ENCODE measurements at places on chromosomes 13 and 19.

GRCh38 chr13:72960114-72960513 lies 98.7 kb upstream of the KLF5 start:
- no peak for DNase-seq

DNA sequence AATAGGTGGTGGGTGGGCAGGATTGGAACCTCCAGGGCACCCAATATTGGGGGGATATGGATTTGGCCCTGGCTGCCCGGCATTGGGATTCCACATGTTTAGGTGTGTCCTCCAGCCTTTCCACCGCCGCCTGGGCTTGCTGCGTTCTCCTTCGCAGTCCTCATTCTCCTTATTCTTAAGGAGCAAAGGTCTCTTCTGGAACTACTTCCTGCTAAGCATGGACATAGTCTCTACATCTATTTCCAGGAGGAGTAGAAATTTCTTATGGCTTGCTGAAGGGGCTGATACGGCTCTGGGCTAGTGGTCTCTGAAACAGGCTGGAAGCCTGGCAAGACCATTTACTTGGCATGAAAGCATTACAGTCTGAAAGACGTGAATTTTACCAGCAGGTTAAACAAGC lies 9.2 kb upstream of the FCGBP start:
- DNase-seq, result no peak

DNA sequence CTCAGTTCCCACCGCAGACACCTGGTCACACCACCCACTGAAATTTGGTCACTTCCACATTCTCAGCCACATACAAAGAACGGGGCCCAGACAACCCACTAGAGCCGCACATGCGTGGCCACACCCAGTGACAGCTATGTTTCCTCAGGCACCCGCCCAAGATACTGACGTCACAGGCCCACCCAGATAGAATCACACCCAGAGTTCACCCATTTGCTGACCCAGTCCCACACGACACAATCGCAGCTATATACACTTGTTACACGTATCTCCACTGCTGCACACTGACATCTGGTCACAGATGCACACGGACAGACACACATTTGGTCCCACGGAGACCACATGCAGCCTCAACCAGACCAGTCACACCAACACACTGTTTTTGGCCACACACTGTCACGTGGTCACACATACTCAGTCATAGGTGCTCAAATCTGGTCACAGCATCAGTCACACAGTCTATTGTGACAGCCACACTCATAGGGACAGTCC lies 2.9 kb downstream of the NUMBL start:
- DNase-seq, result no peak

DNA sequence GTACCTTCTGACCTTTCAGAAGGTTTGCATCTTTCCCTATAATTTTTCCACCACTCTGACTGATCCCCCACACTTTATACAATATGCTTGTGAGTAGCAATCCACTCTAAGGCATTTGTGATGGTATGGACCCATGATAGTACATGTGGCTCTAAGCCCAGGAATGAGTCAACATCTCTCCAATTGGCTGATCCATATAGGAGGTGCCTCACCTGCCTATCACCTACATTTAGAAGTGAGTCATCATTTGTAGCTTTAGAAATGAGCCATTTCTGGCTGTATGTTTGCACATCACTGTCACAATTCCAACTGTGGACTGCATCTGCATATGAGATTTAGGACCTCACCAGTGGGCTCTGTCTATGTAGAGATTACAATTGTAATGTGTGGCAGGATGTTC lies 133.1 kb upstream of the ZNF91 start:
- no peak for DNase-seq

- no peak for DNase-seq
Observed at GRCh38 chr19:45528744-45529419, 21.6 kb downstream of the VASP start.

GRCh38 chr13:21676611-21677021 lies 5.7 kb downstream of the FGF9 start:
- DNase-seq, result no peak

DNA sequence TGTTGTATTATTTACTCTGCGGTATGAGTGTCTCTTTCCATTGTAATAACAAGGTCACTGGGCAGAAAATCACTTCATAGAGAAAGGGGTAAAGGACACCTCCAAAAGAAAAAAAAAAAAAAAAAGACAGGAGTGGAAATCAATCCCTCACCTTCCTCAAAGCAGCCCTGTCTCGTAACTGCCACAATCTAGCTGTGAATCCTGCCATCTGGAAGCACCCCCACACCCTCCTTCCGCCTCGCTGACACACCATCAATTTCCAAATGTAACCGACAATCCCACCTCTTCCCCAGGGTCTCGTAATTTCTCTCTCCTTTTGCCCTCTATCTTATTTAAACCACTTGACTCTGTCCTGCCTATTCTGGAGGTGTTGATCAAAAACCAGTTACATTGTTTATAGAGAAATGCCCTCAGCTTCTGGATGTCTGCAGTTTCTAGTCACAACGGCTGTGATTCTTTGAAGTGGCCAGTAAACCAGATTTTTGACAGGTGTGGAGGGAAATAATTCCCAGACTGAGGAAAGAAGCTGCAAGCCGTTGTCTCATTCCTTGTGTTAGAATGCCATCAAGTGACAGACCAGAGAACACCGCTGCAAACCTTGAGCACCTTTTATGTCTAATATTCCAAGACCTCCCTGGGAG lies 9.1 kb upstream of the POP4 start:
- no peak for DNase-seq

DNA sequence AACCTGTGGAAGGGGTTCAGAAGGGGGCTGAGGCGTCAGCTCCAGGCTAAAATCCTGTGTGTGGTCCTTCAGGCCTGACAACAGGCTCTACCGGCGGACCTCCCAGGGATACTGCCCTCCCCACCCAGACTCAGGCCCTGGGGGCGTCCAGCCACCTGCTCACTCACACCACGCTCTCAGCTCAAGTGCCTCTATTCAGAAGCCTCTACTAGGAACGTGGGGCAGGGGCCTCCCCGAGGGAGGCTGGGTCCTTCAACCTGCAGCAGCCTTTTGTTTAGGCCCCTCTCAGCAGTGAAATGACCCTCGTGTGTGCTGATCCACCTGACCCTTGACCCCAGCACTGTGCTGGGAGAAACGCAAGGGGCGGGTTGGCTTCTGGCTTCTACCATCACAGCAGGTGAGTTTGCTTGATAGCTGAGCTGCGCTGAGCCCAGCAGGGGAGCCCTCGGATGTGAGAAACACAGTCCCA lies 10.6 kb downstream of the PLPP2 start:
- no peak for DNase-seq

DNA sequence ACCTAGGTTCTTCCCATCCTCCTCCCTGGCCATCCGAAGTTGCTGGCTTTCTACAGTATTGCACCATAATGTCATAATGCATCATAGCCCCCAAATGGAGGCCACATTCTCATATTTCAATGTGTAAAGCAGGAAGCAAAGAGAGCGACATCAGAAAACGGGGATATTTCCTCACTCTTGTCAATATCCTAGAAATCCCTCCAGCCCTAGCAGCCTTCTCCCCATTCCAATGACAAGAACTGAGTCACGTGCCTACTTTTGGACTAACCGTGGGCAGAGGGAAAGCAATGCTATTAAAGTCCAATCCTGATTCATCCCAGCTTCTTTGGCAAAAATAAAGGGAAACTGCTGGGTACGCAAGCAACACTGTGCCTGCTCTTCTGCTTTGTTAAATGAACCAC lies 4.3 kb upstream of the RAP2A start:
- no peak for DNase-seq

DNA sequence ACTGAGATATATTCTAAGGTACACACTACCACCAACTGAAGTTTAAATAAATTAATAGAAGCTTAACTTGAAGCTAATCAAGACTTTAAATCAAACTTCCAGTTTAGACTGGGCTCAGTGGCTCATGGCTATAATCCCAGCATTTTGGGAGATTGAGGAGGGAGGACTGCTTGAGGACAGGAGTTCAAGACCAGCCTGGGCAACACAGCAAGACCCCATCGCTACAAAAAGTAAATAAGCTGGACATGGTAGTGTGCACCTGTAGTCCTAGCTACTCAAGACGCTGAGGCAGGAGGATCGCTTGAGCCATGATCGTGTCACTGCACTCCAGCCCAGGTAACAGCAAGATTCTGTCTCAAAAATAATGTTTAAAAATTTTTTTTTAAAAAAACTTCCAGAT lies 8.6 kb downstream of the KPNA3 start:
- no peak for DNase-seq

GRCh38 chr19:12967907-12968306 lies 1.5 kb upstream of the DAND5 start:
- no peak for DNase-seq

GRCh38 chr19:55369653-55370304 lies 484 bp downstream of the IL11 start:
- DNase-seq, result no peak

DNA sequence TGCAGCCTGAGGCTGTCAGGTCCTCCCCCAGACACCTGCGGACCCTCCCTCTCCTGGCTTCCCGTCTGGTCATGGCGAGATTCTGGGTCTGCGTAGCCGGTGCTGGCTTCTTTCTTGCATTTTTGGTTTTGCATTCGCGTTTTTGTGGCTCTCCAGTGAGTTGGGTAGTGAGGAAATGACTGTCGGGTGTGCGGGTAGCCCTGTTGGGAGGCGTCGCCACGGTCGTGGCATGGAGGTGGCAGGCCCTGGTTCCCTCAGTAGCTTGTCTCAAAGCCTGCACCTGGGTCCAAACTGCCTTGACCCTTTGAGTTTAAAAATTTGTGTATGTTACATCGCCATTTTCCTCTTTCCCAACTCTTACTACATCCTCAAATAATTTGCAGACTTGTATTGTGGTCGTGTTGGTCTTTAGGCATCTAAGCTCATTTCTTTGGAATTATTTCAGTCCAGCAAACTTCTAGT lies 344 bp downstream of the NHLRC3 start:
- DNase-seq, result no peak

- DNase-seq, result no peak
Observed at GRCh38 chr19:52114691-52115090, 19.1 kb upstream of the ZNF841 start.

GRCh38 chr19:47272448-47273312 lies 2.0 kb upstream of the INAFM1 start:
- no peak for DNase-seq

- no peak for DNase-seq
Observed at GRCh38 chr13:93147946-93148345, 78.7 kb upstream of the GPC6 start.

- no peak for DNase-seq
Observed at GRCh38 chr13:33644581-33645543, 173.1 kb upstream of the RFC3 start.

GRCh38 chr19:50290775-50291174 lies 38.4 kb downstream of the KCNC3 start:
- DNase-seq, result no peak

GRCh38 chr13:28384789-28385188 lies 110.1 kb downstream of the FLT1 start:
- DNase-seq, result no peak

GRCh38 chr13:102678339-102679107 lies 16.3 kb downstream of the METTL21C start:
- no peak for DNase-seq

- DNase-seq, result no peak
Observed at GRCh38 chr19:12578641-12579040, 27.4 kb upstream of the ZNF564 start.

GRCh38 chr13:61188057-61188456 lies 227.6 kb downstream of the PCDH20 start:
- DNase-seq, result no peak

DNA sequence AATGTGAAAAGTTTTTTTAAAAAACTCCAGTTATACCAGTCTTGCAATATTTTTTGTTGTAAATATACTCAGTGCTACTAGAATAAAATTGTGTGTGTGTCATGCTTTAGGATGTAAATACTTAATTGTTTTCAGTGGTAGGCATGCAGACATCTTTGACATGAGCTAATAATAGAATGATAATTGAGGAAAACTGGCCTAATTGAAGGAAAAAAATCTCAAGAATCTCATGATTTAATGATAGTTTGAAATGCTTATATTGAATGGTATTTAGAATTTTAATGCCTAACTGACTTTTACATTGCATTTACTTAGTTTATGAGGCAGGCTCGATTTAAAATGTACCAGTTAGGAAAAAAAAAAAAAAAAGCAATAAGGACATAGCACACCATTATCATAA lies 3.2 kb upstream of the MAB21L1 start:
- no peak for DNase-seq

- no peak for DNase-seq
Observed at GRCh38 chr13:88294368-88294767, 623.2 kb downstream of the SLITRK5 start.
